ENCODE measurements at places on chromosomes 5 and 9. TPM values are rescaled to one million over a fixed set of nuclear protein-coding genes. Genes with fewer than 3 reads are reported as not detected.

DNA sequence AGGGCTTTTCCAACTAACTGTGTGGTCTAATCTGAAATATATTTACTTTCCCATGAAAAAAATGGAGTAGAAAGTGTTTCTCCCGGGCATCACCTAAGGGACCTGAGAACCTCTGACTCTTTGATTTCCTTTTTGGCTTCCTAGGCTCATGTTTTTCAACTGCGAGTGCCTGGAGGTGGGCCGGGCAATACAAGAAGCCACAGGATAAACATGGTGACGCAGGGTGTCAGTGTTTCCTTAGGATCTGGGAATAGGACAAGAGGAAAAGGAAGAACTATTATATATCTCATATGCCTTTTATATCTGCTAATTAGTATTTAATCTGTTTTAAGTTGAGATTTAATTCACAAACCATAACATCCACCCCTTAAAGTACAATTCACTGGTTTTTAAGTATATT, 11.4 kb upstream of the LECT2 start:
- no peaks in the 10 kb centered on the region for H3K27me3 ChIP-seq
- H3K36me3 ChIP-seq, result no peaks in the 10 kb centered on the region
- H3K4me1 ChIP-seq, result peaks cover 12% of the 10 kb centered on the region
- no peak overlapping the region for H3K27ac ChIP-seq
- H3K4me3 ChIP-seq, result no peak overlapping the region

- no peaks in the 10 kb centered on the region for H3K36me3 ChIP-seq
- H3K4me1 ChIP-seq, result no peaks in the 10 kb centered on the region
- no peaks in the 10 kb centered on the region for H3K27me3 ChIP-seq
- H3K4me3 ChIP-seq, result no peak overlapping the region
- no peak overlapping the region for H3K27ac ChIP-seq
Measured at GRCh38 chr9:19009391-19009965, 23.5 kb downstream of the SAXO1 start.

DNA sequence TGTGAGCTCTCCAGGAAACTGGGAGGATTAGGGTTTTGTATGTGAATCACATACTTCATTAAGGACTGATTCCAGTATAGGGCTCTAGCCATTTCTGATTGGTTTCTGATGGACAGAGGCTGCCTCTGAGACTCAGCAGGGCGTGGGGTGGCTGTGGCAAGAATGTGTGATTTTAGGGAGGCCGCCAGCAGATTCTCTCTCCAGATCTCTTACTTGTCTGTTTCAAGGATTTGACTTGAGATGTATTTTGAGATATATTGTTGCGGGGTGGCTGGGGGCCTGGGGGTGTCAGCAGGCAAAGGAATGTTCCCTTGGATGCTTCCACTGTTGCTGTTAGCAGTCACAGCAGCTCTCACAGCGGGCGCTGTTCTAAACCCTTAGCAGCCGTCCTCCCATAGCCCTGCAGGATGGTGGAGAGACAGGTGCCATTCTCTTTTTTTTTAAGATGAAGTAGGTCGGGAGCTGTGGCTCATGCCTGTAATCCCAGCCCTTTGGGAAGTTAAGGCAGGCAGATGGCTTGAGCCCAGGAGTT, 8.0 kb upstream of the HNRNPAB start:
- H3K4me1 ChIP-seq, result 0 out of 2 replicates have a peak, but pooled peaks cover 3% of the 10 kb centered on the region
- no peak overlapping the region for H3K4me3 ChIP-seq
- peaks cover 13% of the 10 kb centered on the region for H3K27me3 ChIP-seq

DNA sequence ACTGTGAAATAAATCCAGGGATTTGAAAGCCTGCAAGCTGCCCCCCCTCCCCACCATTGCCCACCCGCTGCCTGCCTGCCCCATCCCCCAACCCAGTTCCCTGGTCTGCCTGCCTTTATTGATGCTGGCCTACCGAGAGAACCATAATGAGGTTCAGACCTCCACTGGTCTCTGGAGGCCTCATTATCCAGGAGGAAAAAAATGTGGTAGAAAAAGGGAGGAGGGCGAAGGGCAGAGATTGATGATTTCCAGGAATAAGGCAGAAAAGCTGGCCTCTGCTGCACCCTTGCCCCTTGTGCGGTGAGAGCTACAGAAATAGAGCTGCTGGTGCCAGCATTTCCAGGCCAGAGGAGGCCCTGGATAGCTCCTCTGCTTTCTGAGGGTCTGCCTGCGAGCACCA, 216.1 kb downstream of the PAPPA start:
- no peaks in the 10 kb centered on the region for H3K27me3 ChIP-seq
- H3K36me3 ChIP-seq, result peaks cover 16% of the 10 kb centered on the region
- DNase-seq, result no peak
- no peak overlapping the region for H3K27ac ChIP-seq
- no peak overlapping the region for H3K4me3 ChIP-seq
- peaks cover 15% of the 10 kb centered on the region for H3K4me1 ChIP-seq

DNA sequence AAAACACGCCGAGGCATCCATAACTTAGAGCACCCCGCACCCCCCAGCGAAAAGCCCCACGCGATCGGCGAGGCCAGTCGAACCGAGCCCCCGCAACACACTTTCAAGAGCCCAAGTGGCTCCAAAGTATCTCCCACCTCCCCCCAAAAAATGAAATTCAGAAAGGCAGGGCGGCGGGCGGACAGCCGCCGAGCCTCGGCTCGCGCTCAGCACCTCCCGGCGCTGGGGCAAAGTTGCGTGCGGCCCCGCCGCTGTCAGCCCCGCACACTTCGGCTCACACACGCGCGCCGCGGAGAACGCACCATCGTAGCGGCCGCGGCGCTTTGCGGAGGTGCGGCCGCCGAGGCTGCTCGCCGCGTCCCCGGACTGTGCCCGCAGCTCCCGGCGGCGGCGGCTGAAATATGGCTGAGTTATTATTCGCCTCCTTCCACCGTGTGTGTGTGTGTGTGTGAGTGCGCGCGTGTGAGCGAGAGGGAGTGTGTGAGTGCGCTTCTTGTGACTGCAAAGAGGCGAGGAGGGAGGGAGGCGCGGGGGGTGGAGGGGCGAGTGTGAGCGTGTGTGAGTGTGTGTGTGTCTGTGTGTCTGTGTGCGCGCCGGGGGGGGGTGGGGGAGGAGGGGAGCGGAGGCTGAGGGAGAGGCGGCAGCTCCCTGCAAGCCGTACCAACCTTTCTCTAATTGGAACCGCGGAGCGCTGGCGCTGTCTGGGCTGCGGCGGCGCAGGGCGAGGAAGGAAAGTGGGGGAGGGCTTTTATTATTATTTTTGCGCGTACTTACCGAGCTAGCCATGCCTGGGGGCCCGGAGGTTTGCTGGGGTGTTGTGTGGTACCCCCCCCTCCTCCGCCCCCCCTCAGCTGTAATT, 599 bp downstream of the MLLT3 start:
- peak overlapping the region; percentile 91 for H3K4me3 ChIP-seq
- no peaks in the 10 kb centered on the region for H3K27me3 ChIP-seq
- no peaks in the 10 kb centered on the region for H3K36me3 ChIP-seq

- no peaks in the 10 kb centered on the region for H3K36me3 ChIP-seq
- H3K4me1 ChIP-seq, result no peaks in the 10 kb centered on the region
- no peak for DNase-seq
- H3K4me3 ChIP-seq, result no peak overlapping the region
Measured at GRCh38 chr5:124922255-124922975, 176.0 kb upstream of the ZNF608 start.

- no peak overlapping the region for H3K27ac ChIP-seq
- H3K36me3 ChIP-seq, result no peaks in the 10 kb centered on the region
- H3K4me1 ChIP-seq, result peaks cover 6% of the 10 kb centered on the region
- peak; percentile 13 for DNase-seq
- H3K4me3 ChIP-seq, result no peak overlapping the region
Measured at GRCh38 chr5:83434946-83435345, 36.6 kb upstream of the VCAN start.

- H3K27me3 ChIP-seq, result no peaks in the 10 kb centered on the region
- peaks cover 65% of the 10 kb centered on the region for H3K4me1 ChIP-seq
- DNase-seq, result peak; percentile 70
- 0 out of 2 replicates have a peak overlapping the region, but pooled peaks have one; percentile 3 for H3K4me3 ChIP-seq
- H3K36me3 ChIP-seq, result no peaks in the 10 kb centered on the region
Measured at GRCh38 chr5:31366941-31367340, 165.0 kb downstream of the DROSHA start.

DNA sequence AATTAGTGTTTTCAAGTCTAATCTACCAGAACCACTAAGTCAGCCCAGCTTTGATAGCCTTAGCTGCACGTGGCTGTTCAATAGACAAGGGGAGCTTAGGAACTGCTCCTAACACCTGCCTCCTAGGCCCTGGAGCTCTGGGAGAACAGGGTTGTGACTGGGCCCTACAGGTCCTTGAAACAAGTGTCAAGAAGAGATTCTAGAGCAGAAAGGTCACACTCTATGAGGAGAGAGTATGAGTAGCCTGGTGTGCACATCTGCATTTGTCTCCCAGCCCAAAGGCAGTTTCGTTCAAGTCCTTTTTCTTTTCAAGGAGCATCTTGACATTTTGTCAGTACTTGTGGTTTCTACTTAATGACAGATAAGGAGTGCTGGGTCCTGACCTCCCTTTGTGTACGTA, 206.1 kb downstream of the PRELID2 start:
- no peaks in the 10 kb centered on the region for H3K4me1 ChIP-seq
- no peaks in the 10 kb centered on the region for H3K27me3 ChIP-seq
- H3K4me3 ChIP-seq, result no peak overlapping the region
- no peak overlapping the region for H3K27ac ChIP-seq
- DNase-seq, result no peak

- H3K27me3 ChIP-seq, result no peaks in the 10 kb centered on the region
- DNase-seq, result no peak
- H3K4me1 ChIP-seq, result no peaks in the 10 kb centered on the region
Measured at GRCh38 chr5:96871027-96871399, 5.3 kb upstream of the ERAP2 start.

DNA sequence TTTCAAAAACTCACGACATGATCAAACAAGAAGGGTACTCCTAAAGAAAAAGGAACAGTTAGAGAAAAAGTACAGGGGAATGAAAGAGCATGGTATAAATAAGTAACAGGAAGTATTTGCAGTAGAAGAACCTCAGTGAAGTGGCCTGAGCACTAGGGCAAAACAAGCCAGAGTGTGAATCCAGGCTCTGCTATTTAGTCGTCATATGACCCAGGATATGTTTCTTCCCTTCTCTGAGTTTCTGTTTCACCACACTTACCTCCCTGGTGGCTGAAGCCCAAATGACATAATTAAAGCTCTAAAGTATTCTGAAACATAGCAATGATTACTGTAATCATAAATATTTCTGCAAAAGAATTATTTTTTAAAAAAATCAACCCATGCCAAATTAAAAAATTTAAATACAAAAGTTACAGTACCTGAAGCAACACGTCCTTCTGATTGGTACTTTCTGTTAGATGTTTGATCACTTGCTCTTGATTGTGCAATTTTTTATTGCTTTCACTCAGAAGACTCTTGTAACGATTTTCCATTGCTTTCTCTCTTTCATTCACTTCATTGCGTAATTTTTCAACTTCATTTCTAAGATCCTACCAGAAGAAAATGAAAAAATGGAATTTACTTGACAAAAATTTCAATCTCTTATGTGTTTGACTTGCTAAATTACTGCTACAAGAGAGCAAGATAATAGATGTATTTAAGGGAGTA, 88.9 kb downstream of the CDK5RAP2 start:
- no peak overlapping the region for H3K27ac ChIP-seq
- no peaks in the 10 kb centered on the region for H3K27me3 ChIP-seq
- peaks cover 13% of the 10 kb centered on the region for H3K36me3 ChIP-seq
- H3K4me1 ChIP-seq, result peaks cover 9% of the 10 kb centered on the region
- H3K4me3 ChIP-seq, result no peak overlapping the region
- peak; percentile 39 for DNase-seq

GRCh38 chr9:1018121-1018520, 32.0 kb upstream of the DMRT2 start:
- H3K36me3 ChIP-seq, result no peaks in the 10 kb centered on the region
- no peak overlapping the region for H3K27ac ChIP-seq
- DNase-seq, result peak; percentile 60
- no peaks in the 10 kb centered on the region for H3K4me1 ChIP-seq
- H3K27me3 ChIP-seq, result peaks cover 13% of the 10 kb centered on the region
- no peak overlapping the region for H3K4me3 ChIP-seq

DNA sequence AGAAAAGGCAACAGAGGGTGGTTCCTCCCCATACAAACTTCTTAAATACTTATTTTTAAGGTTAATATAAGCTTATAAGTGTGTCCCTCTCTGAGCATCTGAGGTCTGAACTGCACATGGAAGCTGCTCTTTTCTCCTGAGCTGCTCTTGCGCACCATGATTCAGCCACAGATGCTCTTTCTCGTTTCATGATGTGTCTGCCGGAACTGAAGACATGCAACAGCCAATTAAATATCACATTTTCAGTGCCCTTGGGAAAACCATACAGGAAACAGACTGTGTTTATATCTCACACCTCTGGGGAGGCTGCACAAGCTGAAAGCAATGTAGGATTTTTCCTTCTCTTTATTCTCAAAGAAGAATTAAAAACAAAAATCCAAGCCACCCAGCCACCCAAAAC, 96.8 kb upstream of the NREP start:
- peaks cover 20% of the 10 kb centered on the region for H3K4me1 ChIP-seq
- no peak for DNase-seq
- no peak overlapping the region for H3K27ac ChIP-seq
- H3K27me3 ChIP-seq, result no peaks in the 10 kb centered on the region
- H3K4me3 ChIP-seq, result no peak overlapping the region
- H3K36me3 ChIP-seq, result no peaks in the 10 kb centered on the region

DNA sequence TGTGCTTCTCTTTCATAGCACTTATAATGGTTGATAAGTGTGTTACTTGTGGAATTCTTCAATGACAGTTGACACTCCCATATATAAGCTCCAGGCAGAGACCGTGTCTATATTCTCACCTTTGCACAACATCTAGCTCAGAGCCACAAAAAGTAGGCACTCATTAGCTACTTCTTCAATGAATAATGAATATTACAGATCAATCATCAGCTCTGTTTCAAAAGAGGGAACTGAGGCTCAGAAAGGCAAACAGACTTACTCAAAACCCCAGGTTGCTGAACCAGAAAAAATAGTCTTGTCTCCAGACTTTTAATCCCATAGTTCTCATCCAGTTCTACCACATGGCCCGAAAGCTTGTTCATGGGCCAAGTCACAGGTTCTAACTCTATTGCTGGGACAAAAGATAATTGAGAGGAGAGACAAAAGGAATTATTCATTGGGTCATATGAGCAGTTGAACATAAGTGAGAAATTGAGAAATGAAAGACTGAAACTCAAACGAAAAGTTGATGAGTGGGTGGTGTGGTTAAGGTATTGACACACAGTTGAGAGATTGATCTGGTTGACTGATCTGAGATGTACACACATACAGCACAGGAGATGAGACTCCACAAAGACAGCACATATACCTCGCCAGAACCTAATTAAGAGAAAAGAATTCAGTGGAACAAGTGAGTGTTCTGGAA, 381.6 kb downstream of the EFNA5 start:
- 0 out of 2 replicates have a peak, but pooled peaks cover 9% of the 10 kb centered on the region for H3K27me3 ChIP-seq
- H3K27ac ChIP-seq, result no peak overlapping the region
- H3K36me3 ChIP-seq, result no peaks in the 10 kb centered on the region
- no peak for DNase-seq
- H3K4me3 ChIP-seq, result no peak overlapping the region

Gene LRRTM2
- total RNA-seq, result 0.11 TPM

Gene NR5A1
- not detected for total RNA-seq

Gene SECISBP2
- total RNA-seq, result 19.0 TPM

Gene CD274
- total RNA-seq, result 4.3 TPM

Gene GABRP
- not detected for total RNA-seq

Gene FAM151B
- 3.4 TPM for total RNA-seq

Gene TTC39B
- total RNA-seq, result 8.6 TPM

Gene MZB1
- not detected for total RNA-seq

Gene C5
- total RNA-seq, result 2.4 TPM

Gene ANKRD34B
- not detected for total RNA-seq
